Cortex of kidney (tissue), 1 donor: ENCODE measurements at places on chromosomes 3 and 15.

- DNase-seq, result no peak
Measured at GRCh38 chr3:39383045-39383880, at the start of gene SLC25A38. Gene SLC25A38, plus strand, starts transcription at chr3:39383370. Its CDS starts 355 bp downstream, at chr3:39383725.

DNA sequence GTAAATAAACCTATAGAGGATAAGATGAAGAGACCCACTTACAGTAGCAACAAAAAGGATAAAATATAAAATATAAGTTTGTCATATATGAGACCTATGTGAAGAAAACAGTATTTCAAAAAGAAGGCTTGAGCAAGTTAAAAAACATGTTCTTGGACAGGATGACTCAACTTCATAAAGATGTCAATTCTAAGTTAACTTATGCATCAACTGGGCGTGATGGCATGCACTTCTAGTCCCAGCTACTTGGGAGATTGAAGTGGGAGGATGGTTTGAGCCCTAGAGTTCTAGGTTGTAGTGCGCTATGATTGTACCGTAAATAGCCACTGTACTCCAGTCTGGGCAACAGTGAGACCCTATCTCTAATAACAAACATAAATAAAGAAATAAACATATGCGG lies 59.7 kb downstream of the PDCD6IP start:
- DNase-seq, result no peak

GRCh38 chr3:106510206-106510605 lies 641.4 kb upstream of the CBLB start:
- no peak for DNase-seq

DNA sequence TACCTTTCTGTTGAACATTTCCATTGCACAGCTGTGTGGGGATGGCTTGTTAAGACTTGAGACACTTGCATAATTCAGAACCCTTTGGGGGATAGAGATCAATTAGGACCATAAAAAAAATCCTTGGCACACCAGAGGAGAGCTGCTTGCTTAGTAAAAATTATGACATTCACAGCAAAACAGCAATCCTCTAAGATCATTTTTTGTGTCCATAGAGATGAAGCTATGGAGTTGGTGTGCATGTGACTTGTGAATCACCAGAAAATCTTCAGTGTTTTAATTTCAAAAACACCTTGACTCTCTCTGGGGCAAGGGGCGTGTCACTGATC lies 7.7 kb downstream of the COL8A1 start:
- DNase-seq, result no peak

DNA sequence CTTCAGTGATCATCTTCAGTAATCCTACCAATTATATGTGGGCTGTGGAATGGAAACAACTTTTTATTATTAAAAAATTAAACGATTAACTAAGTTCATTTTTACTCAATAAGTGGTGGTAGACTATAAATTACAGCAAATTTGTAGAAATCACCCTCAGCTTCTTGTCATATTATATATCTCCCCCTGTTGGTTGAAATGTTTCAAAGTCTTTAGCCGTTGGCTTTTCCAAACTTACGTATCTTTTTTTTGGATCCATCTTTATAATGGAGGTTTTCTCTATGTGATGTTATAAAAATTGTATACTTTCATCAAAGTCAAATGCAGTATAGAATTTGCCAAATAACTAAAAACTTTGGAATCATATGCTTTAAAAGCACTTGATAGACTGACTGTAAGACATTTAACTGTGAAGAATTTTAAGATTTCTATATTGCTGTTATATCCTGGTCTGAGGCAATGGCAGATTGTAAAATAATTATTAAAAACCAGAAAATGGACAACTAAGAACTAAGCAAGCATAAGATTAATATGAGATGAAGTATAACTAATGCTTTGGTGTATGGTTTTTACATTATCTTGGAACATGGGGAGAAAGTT lies 44.7 kb downstream of the ATP11B start:
- no peak for DNase-seq

DNA sequence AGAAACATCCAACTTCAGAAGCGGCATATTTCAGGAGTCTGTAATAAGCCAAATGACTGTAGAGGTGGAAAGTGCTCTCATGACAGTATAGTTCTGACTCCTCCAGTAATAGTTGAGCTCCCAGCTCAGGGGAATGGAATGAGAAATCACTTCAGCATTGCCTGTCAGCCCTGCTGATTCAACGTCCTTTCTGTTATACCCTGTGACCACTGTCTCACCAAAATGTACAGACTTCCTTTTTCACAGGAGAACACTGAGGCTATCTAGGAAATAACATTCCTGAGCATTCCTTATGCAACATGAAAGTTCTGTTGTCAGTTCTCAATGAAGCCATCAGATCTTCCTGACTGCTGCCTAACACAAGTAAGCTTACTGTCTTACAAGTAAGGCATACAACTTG lies 284.5 kb upstream of the MME start:
- no peak for DNase-seq

DNA sequence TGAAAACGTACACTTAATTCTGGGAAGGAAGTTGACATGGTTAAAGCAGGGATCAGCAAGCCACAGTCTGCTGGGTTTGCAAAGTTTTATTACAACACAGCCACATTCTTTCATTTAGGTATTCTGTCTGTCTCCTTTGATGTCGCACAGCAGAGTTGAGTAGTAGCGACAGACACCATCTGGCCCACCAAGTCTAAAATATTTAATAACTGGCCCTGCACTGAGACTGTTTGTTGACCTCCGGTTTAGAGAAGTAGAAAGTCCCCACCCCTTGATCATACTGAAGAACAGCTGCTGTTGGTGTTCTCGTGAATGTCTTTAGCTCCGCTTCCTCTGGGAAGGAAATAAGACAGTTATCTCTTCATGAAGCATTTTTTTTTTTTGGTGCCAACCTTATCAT lies 66.2 kb downstream of the MCTP2 start:
- no peak for DNase-seq

GRCh38 chr3:13455644-13456043 lies 24.5 kb upstream of the HDAC11 start:
- DNase-seq, result no peak

DNA sequence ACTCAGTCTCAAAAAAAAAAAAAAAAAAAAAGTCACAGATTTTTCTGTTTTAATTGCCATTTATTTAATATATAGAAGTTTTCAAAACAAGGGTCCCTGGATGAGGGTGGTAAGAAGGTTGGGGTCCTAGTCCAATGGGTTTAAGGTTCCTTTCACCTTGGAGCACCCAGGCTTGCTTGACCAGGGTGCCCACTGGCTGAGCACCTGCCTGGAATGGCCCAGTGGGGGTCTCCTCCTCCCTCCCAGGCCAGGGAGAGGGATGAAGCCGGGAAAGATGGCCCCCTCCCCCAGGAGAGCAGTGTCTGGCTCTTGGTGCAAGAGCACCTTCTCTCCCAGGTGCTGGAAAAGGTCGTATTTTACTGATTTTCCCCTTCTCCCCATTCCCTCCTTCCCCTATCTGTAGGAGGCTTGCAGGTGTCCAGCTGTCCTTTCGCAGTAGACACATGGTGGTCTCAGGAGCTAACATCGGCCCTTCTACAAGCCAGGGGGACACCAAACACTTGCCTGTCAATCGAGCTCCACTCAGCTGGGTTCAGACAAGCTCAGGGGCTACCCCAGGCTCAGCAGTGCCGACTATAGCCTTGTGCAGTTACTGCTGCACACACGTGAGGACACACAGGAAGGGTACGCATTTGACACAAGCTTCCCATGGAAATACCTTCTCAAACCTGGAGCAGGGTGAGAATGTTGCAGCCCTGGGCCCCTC lies 112.3 kb upstream of the KLF13 start:
- DNase-seq, result no peak

- no peak for DNase-seq
Measured at GRCh38 chr3:193214445-193214844, 26.6 kb upstream of the PLAAT1 start.

DNA sequence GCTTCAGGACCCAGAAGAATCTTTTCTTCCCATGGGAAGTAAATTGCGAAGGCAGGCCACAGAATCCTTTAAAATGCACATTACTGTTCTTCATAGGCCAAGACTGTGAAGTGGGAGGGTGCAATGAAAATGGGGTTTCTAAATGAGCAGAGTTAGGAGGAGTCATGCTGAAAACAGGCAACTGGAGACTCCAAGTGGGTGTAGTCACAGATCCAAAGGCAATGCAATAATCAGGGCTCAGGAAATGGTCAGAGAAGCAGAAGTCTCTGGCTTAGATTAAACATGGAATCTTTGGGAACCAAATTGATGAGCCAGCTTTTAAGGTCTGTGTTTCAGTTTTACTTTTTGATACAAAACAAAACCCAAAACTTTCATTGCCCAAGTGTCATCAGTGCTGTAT lies 37.6 kb downstream of the HHLA2 start:
- DNase-seq, result no peak

DNA sequence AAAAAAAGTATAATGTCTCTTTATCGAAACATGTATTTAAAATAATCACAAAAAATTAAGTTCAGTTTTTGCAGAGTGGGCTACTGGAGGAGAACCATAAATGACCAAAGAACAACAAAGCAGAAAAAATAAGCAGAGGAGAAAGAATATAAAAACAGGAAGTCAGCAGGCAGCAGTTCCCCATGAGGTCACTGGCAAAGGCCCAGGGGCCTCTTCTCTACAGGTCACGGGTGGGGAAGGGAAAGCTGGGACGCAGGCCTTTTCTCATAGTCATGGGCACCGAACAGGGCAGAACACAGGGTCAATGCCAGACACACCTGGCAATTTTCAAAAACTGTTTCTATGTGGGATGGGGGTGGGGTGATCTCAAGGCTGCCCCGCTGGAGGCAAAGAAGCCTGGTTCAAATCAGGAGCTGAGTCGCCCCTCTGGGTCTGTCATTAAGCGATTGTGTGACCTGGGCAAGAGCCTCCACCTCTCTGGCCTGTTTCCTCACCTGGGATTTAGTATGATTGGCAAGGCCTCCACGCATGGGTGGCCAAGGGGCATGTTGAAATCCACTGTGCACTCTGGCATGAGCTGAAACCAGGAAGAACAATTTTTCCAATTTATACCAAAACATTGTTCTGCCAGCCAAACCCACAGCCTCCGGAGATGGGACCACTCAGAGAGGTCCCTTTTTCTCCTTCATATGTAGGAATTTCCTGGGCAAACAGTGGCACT lies 43.8 kb upstream of the UACA start:
- no peak for DNase-seq

DNA sequence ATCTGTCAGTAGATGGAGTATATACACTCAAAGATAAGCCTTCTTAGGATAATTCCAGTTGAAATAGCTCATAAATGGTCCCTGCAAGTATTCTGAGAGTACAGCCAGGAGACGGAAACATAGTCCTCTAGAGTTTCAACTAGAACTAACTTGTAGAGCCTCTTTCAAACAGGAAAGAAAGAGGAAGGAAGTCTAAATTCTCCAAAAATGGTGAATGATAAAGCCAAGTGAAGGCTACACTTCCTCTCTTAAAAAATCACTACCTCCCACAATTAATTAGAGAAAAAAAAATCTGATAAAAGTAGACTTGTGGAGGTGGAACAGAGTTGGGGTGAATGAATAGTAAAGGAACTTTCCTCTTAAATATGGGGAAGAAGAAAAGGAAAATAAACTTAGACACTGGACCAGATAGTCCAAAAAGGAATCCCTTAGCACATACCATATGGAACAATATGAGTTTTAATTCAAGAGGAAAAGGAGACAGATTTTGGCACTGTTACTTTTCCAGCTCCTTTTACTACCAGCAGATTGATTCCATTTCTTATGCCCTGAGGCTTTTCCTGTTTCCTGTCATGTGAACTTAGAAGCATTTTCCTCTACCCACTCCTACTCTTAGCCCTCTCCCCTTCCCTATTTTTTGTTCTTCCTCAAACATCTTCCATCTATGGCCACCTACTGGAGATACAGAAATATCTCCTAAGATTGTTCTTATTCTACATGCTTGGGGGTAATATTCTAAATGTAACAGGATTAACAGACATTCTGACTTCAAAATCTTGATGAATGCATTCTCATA lies 207.6 kb downstream of the CHST2 start:
- DNase-seq, result no peak

DNA sequence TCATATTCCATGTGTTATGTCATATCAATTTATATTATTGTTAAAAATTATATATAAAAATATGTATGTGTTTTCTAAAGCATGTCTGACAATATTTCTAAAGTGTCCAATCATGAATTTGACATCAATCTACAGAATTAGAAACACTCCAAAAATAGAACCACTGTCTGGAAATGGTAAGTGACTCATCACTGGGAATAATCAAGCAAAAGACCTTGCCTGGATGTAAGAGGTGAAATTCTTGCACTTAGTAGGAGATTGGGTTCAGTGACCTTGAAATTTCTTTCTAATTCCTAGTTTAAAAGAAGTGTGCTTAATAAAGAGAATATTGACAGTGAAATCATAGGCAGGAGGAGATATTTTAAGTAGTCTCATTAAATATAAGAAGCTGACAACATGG lies 188.8 kb downstream of the ZNF385D start:
- DNase-seq, result no peak

DNA sequence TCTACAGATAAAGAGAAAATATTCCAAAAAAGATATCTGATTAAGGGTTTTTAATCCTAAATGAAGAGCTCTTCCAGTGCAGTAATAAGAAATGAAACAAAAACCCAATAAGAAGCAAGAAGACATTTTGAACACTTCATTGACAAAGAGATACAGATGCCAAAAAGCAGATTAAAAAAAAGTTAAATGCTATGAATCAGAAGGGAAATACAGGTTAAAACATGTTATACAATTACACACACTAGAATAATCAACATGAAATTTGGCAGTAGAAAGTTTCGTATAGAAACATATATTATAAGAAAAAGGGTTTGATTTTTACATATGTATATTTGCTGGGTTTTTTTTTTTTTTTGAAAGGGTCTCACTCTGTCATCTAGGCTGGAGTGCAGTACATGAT lies 135.0 kb downstream of the ROBO1 start:
- DNase-seq, result no peak
